Fibroblast of skin of left quadriceps (primary cell): ENCODE measurements at places on chromosomes 13 and 19.
A peak's percentile ranks its signal among the peaks of the same experiment; 100 is the strongest.

DNA sequence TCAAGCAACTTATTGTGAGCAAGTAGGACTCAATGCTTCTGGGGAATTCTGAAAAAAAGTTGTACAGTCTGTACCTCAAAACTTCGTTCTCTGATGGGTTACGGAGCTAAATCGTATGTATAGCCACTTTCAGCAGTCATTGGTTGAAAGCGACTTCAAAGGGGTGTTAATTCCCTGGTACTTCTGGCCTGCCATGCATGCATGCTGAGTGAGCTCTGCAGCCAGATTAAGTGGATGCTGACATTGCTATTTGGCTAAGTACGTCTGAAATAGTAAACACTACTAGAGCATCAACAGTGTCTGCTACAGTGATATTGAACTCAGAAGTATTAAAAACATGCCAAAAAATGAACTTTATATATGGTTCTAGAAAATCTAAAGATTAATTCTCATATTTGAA is 1183.1 kb upstream of the PCDH20 start:
- no peak for DNase-seq

DNA sequence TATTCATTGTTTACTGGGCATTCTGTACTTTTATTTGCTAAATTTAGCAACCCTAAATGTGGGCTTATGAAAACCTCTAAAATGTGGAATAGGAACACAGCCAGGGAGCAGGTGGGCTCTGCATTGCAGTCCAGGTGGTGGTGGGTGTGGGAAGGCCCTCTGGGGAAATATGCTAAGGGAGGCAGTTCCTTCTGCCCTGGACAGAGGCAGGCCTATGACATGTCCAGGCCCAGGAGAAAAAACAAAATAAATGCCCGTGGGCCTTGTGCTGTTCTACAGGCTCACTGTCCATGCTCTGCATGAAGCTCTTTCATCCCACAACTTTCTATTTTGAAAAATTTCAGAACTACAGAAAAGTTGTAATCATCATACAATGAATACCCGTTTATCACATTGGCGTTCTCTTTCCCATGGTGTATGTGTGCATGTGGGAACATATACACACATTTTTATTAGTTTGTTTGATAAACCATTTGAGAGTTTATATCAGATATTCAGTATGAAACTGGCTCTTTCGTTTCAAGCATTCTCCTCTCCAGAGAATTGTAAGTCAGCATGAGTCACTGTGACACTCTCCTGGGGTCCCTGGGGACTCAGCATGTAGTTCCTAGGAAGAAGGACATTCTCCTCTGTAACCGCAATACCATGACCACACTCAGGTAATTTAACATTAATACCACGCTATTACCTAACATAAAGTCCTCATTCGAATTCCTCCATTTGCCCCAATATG is 505.3 kb downstream of the COG6 start:
- DNase-seq: no peak

DNA sequence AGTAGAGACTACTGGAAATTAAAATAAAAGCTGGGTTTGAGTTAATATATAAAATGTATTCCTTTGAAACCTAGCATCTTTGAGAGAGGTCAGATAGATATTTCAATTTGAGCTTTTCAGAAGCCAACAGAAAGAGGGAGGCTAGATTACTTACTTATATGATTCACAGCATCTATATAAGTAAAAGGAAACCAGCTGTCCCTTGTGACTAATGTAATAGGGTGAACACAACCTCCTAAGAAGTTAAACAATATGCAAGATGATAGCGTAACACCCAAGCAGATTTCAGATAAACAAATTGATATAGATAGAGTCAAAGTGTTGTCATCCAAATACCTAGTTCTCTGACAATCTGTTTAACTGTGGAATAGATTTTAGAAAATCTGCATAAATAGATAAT is 393.5 kb upstream of the GPC6 start:
- no peak for DNase-seq

GRCh38 chr19:33432446-33433170 is 59.1 kb downstream of the CEBPG start:
- no peak for DNase-seq

GRCh38 chr19:40740747-40741146 is 9.5 kb downstream of the ACTMAP start:
- DNase-seq: no peak

DNA sequence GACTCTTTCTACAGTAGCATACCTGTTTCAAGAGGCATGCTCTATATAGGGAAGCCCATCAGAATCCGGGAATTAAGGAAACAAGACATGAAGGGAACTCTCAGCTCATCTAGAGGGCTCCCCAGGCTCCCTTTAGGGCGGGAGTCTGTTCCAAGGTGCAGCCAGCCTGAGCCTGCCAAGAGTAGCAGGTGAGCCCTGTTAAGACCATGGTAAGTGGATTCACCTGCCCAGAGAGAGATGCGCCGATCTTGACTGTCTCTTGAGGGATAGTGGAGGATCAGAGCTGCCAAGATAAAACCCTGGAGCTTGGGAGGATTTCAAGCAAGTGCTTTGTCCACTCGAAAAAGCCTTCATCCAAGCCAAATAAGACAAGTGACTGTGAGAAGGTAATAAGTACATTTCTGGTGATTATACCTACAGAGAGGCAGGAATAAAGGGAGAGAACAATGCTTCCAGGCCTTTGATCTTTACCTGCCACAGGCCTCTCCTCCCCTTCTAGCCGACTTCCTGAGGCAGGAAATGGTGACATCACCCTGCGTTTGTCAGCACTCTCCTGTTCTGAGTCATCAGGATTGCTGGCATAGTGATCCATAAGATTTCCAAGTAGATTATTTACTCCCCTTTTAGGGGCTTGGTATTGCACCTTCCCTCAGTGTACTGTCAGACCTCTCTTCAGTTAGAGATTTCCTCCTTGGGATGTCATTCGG is 31.5 kb downstream of the KLF5 start:
- DNase-seq: peak; percentile 49

- DNase-seq: no peak
Measured at GRCh38 chr13:62643799-62644524, 1228.3 kb upstream of the PCDH20 start.

DNA sequence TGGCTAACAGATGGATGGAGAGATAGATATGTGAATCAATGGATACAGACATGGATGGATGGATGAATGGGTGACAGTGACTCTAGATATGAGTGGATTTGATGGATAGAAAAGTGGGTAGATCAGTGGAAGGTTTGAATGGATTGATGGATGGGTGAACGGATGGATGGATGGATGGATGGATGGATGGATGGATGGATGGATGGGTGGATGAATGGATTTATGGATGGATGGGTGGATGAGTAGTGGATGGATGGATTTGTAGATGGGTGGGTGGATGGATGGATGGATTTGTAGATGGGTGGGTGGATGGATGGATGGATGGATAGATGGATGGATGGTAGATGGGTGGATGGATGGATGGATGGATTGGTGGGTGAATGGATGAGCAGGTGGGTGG is 6.8 kb downstream of the CELF5 start:
- no peak for DNase-seq

DNA sequence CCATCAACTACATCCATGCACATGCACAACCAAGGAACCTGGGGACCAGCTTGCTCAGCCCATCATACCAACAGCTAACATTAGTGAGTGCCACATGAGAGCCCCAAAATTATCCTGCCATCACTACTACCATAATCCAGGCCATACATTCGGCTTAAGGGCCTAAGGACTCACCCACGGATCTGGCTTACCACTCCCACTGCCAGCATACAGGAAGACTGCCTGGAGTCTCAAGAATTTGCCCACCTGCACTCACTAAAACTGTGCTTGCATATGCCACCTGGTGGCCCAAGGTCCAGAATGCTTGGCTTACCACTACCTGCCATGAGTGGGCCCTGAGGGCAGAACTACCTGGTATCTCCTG is 1562.9 kb upstream of the PRR20A start:
- DNase-seq: no peak

- DNase-seq: no peak
Measured at GRCh38 chr19:35138305-35138892, at the start of gene FXYD1. Gene FXYD1 (plus strand): TSS chr19:35138824. CDS start chr19:35140080, 1,256 bp downstream.

DNA sequence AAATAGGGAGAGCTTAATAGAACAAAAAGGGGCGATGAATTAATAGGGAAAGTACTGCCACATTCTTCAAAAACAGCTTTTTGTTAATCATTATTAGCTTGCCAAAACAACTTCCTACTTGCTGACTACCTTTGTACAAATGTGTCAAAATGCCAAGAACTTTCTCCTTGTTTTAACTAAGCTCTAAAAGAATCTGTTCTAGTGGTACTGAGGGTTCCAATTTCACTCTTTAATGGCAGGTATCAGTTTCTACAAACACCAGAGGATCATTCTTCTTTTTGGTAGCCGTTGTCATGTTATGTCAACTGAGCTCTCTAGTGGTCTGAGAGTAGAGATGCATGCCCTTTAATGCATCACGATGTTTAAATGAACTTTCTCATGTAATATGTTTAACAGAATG is 29.4 kb upstream of the FBXL3 start:
- no peak for DNase-seq

- DNase-seq: peak; percentile 57
Measured at GRCh38 chr13:50626101-50626547, 217.4 kb downstream of the DLEU7 start.

DNA sequence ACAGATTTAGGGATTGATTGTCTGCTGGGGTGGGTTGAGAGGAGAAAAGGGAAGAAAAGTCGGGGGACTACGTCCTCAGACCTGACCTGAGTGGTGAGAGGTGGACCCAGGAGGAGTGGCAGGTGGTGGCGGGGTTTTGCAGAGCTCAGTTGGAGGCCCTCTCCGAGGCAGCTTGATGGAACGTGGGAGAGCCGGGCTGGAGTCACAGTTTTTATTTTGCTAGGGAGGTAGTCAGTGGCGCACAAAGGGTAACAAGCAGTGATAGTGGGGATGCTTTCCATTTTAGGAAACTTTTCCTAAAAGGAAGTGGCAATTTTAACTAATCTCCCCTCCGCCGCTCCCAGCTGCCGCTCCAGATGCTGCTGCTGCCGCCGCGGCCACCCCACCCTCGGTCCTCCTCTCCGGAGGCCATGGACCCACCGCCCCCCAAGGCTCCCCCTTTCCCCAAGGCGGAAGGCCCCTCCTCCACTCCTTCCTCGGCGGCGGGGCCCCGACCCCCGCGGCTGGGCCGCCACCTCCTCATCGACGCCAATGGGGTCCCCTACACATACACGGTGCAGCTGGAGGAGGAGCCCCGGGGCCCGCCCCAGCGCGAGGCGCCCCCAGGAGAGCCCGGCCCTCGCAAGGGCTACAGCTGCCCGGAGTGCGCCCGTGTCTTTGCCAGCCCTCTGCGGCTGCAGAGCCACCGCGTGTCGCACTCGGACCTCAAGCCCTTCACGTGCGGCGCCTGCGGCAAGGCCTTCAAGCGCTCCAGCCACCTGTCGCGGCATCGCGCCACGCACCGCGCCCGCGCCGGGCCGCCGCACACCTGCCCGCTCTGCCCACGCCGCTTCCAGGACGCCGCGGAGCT is 1.1 kb upstream of the ZNF581 start:
- DNase-seq: no peak

- DNase-seq: no peak
Measured at GRCh38 chr13:36108954-36109353, 22.2 kb downstream of the DCLK1 start.

DNA sequence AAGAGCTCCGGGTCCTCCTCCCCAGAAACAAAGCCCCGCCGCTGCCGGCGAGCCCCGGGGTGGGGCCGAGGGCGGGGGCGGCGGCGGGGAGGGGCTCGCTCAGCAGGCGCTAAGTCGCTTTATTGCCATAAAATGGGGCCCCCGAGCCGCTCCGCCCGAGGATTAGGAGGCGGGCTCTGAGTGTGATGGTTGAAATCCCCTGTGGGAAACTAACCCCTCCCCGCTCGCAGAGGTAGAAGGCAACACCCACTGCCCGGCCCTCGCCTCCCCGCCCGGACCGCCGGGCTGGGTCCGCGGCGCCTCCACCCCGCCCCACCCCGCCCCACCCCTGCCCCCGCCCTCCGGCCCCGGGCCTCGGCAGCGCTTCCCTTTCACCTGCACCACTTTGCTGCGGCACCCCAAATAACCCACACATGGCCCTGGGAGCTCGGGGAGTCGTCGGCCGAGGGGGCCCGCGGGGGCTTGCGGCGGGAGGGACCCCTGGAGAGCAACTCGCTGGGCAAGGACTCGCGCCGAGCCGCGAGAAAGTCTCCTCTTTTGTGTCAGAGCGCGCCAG is at the start of gene KLF12:
KLF12 (minus strand) TSS at position 184 of the 556 bp plus-strand sequence.
- peak; percentile 92 for DNase-seq

GRCh38 chr19:45097450-45097775 is 4.4 kb downstream of the PPP1R37 start:
- no peak for DNase-seq

- DNase-seq: no peak
Measured at GRCh38 chr13:99290894-99291293, 16.3 kb downstream of the GPR183 start.

DNA sequence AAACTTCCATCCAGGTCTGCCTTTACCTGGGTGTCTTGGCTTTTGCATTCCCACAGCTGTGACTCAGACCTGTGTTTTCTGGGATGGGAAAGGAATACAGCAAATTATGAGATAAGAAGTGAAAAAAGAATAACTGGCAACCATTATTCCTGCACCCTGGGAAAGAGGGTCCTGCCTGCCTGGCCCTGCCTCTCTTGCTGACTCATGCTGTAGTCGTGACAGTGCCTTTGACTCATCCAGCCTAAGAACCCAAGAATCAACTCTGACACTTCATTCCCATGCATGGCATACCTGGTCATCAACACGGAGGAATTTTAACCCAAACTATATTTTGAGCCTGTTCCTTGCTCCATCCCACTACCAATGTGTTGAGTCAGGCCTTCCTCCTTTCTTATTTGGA is 185.4 kb upstream of the SERP2 start:
- no peak for DNase-seq

- DNase-seq: no peak
Measured at GRCh38 chr19:482186-483041, 13.9 kb upstream of the MADCAM1 start.

DNA sequence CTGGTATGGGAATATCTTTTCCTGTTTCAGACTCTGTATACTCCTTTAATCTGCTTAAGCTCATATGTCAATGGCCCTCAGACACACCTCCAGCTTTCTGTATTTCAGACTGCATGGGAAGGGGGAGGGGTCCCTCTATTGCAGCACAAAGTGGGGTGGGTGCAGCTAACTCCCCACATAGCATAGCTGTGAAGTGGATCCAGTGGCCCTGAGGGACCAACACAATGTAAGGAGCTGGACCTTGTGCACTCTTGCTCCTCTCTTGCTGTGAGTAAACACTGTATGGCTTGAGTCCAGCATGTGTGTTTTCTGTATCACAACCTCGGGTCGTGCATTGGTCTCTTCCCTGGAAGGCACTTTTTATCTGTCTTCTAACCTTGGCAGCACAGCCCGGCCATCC is 669.9 kb downstream of the PCDH9 start:
- no peak for DNase-seq
